ENCODE measurements at places on chromosomes 2 and 18.

DNA sequence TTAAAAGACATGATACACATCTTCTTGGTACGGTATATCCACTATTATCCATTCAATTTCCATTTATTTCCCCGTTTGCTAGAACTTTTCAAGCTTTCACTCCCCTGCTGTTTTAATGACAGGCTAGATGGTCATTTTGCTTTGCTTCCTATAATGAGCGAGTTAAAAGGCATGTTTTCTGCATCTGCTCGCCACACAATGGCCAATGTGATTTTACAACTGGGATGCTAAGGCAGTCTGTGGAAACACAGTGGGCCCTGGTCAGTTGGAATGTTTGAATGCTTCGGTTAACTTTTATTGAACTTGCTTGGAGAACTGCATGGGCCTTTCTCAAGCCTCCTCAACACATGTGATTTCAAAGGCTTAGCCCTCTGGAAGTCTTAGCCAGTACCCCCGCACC, 48.4 kb upstream of the TNP1 start:
- no peak for DNase-seq

DNA sequence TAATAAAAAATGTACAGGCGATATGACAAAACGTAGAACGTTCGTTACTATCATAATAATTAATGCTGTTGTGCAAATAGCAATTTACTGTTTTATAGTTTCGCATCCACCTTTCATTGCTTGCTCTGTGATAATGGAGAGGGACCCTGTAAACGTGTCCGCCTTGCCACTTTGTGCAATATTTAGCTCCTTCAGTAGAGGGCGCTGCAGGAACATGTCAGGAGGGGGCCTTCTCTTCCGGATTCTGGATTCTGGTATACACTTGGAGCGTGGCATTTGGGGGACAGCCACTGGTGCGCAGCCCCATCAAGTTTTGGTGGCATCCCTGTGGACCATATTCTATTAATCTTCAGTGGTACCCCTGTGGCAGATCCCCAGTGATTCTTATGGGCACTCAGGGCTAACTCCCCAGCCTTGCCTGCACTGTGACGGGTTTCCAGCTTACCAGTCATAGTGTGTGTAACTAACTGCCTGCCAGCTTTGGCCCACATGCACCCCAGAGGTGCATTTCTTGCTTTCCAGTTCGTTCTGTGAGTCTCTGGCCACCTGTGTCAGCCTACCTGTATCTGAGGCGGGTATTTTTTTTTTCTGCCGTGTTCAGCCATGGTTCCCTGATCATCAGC, 140.3 kb downstream of the CYRIA start:
- no peak for DNase-seq

GRCh38 chr2:4475618-4476017, 772.2 kb downstream of the DCDC2C start:
- DNase-seq = no peak

GRCh38 chr18:74507097-74507881, 11.1 kb downstream of the CNDP2 start:
- DNase-seq = no peak

DNA sequence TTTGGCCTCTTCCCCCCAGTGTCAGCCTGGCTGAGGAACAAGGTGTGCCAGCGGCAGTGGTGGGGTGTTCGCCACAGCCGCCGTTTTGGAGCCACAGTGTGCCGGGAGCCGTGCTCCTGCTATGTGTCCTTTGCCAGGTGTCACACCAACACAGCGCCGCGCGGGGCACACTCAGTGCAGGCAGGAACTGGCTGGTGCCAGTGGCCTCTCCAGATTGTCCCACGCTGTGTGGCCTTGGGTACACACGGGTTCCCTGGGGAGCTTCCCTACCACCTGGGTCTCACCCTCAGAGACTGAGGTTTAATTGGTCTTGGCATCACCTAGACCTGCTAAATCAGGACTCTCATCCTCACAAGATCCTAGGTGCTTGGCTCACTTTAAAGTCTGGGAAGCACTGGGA, 171.6 kb downstream of the LDLRAD4 start:
- no peak for DNase-seq

- no peak for DNase-seq
Measured at GRCh38 chr18:7325126-7325430, 94.2 kb downstream of the LRRC30 start.

DNA sequence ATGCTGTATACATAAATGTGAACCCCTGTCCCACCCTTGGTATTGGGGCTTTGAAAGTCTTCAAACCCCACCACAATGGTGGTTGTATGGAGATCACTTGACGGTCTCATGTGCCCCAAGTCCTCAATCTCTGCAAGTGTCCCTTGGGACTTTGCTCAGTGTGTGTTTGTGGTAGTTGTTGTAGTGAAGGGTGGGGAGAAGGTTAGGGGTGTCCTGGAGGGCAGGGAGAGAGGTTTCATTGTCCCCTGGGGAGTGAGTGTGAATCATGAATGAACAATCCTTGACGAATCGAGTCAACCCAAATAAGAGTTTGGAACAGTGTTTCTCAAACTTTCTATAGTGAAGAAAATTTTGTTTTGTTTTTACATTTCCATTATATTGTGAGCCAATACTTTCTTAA, 28.1 kb downstream of the COL4A3 start:
- DNase-seq = no peak

DNA sequence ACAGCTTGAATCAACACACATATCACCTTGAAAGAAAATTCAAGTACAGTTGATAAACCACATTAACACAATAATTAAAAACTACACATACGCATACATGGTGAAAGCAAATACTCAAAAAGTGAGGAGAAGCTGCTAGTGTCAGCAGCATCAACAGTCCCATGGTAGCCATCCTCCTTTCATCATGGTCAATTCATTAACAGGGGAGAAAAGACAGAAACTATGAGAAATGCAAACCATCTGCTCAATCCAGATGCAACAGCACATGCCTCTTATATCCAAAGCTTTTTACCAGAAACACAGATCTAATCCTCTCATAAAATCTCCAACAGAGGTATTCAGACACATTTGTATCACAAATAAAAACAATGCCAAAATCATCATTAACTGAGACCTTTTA, 81.9 kb upstream of the CHRNA1 start:
- no peak for DNase-seq

- DNase-seq = no peak
Measured at GRCh38 chr18:5962362-5962761, 67.0 kb upstream of the TMEM200C start.

GRCh38 chr2:29847886-29848285, 73.5 kb downstream of the ALK start:
- no peak for DNase-seq
